Endodermal cell (in vitro differentiated cells): ENCODE measurements at places on chromosomes 12 and 14. TPM values are rescaled to one million over a fixed set of nuclear protein-coding genes. Genes with fewer than 3 reads are reported as not detected.

Gene CMA1
- not detected in 2 replicates for total RNA-seq

Gene CDK4
- total RNA-seq: 144 and 146 TPM in 2 replicates

Gene CACNA2D4
- total RNA-seq: 4.4 and 5.7 TPM in 2 replicates

Gene GALNT16
- 2.1 and 2.2 TPM in 2 replicates for total RNA-seq

Gene TSPAN31
- 21.7 to 32.3 TPM (median 23.6 TPM) in 3 replicates for total RNA-seq

Gene CHD8
- total RNA-seq: 72.0 to 130 TPM (median 124 TPM) in 3 replicates

Gene TSPAN19
- not detected in 2 replicates for total RNA-seq

Gene KCNJ8
- 0.73 to 2.9 TPM (median 2.7 TPM) in 3 replicates for total RNA-seq

Gene ETFRF1
- 8.4 to 10.2 TPM (median 9.7 TPM) in 3 replicates for total RNA-seq

Gene CHPT1
- total RNA-seq: 14.6 and 17.2 TPM in 2 replicates

Gene PHETA1
- 16.0 and 19.2 TPM in 2 replicates for total RNA-seq

Gene TTLL5
- total RNA-seq: 48.4 to 51.1 TPM (median 50.5 TPM) in 3 replicates

Gene SLC2A14
- total RNA-seq: 63.0 and 70.9 TPM in 2 replicates

Gene SLIRP
- 172 to 237 TPM (median 213 TPM) in 3 replicates for total RNA-seq

- H3K4me3 ChIP-seq: no peak overlapping the region
- H3K4me1 ChIP-seq: no peaks in the 10 kb centered on the region
- no peak overlapping the region for H3K27ac ChIP-seq
- peaks cover 15% of the 10 kb centered on the region for H3K27me3 ChIP-seq
Measured at GRCh38 chr12:22116376-22116775, 70.4 kb downstream of the CMAS start.

GRCh38 chr14:74907744-74908143, 15.3 kb downstream of the RPS6KL1 start:
- H3K4me1 ChIP-seq: no peaks in the 10 kb centered on the region
- no peak for DNase-seq
- no peak overlapping the region for H3K4me3 ChIP-seq
- H3K27ac ChIP-seq: no peak overlapping the region
- H3K36me3 ChIP-seq: peaks cover 29% of the 10 kb centered on the region
- H3K27me3 ChIP-seq: no peaks in the 10 kb centered on the region

GRCh38 chr14:69994002-69994401, 114.8 kb downstream of the SMOC1 start:
- peaks cover 74% of the 10 kb centered on the region for H3K27me3 ChIP-seq
- no peak overlapping the region for H3K27ac ChIP-seq
- H3K36me3 ChIP-seq: no peaks in the 10 kb centered on the region
- DNase-seq: no peak
- no peak overlapping the region for H3K4me3 ChIP-seq

DNA sequence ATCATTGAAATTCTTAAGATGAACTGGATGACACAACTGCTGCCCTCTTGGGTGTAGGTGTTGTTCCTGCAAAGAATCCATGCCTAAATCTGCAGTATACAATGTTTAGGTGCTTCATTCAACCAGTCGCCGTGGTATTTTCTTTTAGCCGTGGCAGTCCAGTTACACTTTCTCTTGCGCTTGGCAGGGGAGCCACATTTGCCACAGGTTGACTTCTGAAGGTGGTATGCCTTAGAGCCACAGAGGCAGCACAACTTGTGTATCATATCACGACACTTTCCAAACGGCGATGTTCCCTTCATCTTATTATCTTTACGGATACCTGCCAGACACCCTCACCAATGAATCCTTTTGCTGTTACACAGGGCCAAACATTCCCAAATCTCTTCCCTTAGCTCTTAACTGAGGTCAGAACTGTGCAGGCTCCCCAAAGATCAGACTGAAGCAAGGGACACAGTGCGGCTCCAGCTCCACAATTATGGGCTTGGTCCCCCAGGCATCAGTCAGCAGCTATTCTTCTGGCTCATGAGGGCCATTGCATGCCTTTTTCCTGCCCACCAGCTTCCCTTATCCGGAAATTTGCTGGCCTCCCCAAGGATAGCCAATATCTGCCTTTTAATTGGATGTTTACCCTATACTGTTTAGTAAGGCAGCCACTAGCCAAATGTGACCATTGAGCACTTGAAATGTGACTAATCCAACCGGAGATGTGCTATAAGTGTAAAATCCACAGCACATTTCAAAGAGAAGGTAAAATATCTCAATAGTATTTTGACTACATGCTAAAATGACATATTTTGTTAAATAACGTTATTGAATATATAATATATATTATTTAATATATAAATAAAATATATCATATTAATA, 50.7 kb downstream of the SENP1 start:
- no peak overlapping the region for H3K4me3 ChIP-seq
- H3K4me1 ChIP-seq: no peaks in the 10 kb centered on the region
- H3K36me3 ChIP-seq: peaks cover 23% of the 10 kb centered on the region
- no peak for DNase-seq

DNA sequence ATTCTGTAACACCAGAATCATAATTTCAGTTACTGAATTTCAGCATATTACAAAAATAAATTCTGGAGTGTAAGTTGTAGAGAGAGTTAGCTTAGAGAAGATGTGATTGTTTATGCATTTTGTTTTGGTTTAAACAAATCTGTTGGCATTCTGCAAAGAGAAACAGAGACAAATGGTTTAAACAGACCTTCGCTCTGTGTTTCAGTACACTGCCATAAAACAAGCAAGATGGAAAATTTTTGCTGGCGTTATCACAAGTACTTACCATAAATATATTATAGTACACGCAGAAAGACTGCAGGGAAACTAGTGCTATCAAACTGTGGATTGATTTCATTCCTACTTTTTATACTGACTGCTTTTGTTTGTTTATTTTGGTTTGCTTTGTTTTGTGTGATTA, 850.3 kb upstream of the FOXG1 start:
- H3K27me3 ChIP-seq: no peaks in the 10 kb centered on the region
- no peak overlapping the region for H3K4me3 ChIP-seq
- H3K36me3 ChIP-seq: no peaks in the 10 kb centered on the region

DNA sequence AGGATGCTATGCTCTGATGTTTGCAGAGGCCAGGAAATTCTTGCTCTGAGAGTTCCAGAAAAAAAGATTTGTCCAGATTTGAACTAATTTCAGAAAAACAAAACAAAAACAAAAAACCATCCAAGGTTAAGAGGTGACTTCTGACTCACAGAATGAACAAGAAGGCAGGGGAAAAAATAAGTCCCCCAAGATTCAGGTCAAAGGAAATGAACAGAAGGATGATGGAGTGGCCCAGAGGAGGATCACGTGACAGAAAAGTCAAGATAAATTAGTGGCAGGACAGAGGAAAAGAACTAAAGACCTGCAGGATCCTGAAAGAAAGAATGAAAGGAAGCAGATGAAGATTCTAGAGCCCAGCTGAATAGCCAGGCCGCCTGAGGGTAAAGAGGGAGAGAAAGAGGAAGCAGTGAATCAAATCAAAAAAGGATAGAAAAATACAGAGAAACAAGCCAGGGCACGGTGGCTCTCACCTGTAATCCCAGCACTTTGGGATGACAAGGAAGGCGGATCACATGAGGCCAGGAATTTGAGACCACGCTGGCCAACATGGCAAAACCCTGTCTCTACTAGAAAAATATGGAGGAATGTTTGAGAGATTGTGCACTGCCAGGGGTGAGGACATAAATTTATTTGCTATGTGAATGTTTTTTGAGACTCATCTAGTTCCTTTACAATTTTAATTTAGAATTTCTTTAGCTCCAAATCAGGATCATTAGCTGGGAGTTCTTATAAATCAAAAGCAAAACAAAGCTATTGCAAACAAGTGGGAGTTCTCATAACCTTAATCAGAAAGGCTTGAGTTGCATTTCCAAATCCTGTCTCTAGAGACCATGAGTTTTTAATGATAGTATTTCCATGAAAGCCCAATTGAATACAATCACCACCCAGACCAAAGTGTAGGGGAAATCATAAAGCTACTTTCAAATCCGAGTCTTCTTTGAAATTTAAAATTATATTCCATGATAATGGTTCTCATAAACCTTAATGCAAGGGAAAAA, 217.1 kb upstream of the PLEKHG7 start:
- no peaks in the 10 kb centered on the region for H3K27me3 ChIP-seq
- H3K4me3 ChIP-seq: no peak overlapping the region
- no peaks in the 10 kb centered on the region for H3K36me3 ChIP-seq
- no peaks in the 10 kb centered on the region for H3K4me1 ChIP-seq
- no peak overlapping the region for H3K27ac ChIP-seq

DNA sequence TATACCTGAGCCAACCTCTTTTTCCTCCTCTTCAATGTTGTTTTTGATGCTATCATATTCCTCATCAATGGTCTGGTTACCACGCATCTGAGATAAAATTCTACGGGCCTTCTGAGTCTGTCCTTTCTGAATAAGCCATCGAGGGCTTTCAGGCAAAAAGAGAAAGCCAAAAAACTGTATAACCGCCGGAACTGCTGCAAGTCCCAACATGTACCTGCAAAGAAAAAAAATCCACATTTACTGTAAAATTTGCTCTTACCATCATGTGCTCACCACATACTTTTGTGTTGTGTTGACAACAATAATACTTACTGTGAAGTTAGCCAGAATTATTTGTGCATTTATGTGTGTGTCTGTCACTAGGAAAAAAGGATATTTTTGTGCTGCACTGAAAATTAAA, 77.6 kb downstream of the SLC2A13 start:
- H3K4me3 ChIP-seq: no peak overlapping the region
- DNase-seq: no peak
- peaks cover 13% of the 10 kb centered on the region for H3K4me1 ChIP-seq
- H3K27me3 ChIP-seq: no peaks in the 10 kb centered on the region
- no peaks in the 10 kb centered on the region for H3K36me3 ChIP-seq

DNA sequence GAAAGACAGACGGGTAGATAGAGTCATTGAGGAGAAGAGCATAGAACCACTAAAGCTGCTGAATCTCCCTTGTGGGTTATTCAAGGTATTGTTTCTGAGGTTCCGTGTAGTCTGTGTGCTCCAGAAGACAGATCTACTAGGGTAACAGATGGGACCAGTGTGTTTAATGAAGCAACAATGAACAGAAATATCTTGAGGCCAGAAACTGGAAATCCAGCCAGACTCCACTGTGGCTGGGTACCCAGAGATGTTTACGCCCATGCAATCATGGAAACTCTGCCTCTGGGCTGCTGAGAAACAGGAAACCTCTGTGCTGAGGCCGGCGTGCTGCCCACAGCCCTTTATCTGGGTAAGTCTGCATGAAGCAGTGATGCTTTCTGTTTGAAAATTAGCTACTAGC, 8.3 kb downstream of the PROX2 start:
- H3K4me3 ChIP-seq: no peak overlapping the region
- H3K27ac ChIP-seq: no peak overlapping the region
- peaks cover 29% of the 10 kb centered on the region for H3K27me3 ChIP-seq
- no peaks in the 10 kb centered on the region for H3K36me3 ChIP-seq
- H3K4me1 ChIP-seq: no peaks in the 10 kb centered on the region

GRCh38 chr14:75048101-75048500, 3.2 kb downstream of the MLH3 start:
- H3K27me3 ChIP-seq: no peaks in the 10 kb centered on the region
- no peaks in the 10 kb centered on the region for H3K36me3 ChIP-seq
- no peak overlapping the region for H3K27ac ChIP-seq

- no peak for DNase-seq
- H3K4me3 ChIP-seq: no peak overlapping the region
- no peaks in the 10 kb centered on the region for H3K36me3 ChIP-seq
- H3K27ac ChIP-seq: no peak overlapping the region
Measured at GRCh38 chr14:20501346-20501745, 4.0 kb upstream of the RNASE10 start.

- H3K36me3 ChIP-seq: peaks cover 7% of the 10 kb centered on the region
- DNase-seq: no peak
- peaks cover 23% of the 10 kb centered on the region for H3K4me1 ChIP-seq
- H3K27ac ChIP-seq: no peak overlapping the region
- peak overlapping the region; percentile 85 for H3K4me3 ChIP-seq
Measured at GRCh38 chr14:103527408-103528145, 1.4 kb upstream of the TRMT61A start.

DNA sequence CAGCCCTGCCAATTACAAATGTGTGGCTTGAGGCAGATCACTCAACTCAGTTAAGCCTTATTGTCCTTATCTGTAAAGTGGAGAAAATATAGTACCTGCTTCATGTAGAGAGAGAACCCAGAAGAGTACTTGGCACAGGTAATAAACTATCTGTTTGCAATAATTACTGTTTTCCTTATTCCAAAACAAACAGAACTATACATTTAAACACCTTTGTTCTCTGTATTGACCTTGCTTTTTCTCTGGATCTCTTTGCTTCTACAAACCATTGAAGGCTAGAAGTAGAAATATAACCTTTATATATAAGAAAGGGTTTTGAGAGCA, 70.8 kb upstream of the SRSF5 start:
- H3K4me1 ChIP-seq: peaks cover 18% of the 10 kb centered on the region
- no peak for DNase-seq
- H3K36me3 ChIP-seq: no peaks in the 10 kb centered on the region
- H3K27me3 ChIP-seq: no peaks in the 10 kb centered on the region
- H3K27ac ChIP-seq: no peak overlapping the region
- no peak overlapping the region for H3K4me3 ChIP-seq

GRCh38 chr14:98503086-98503815, 768.7 kb downstream of the BCL11B start:
- H3K27ac ChIP-seq: no peak overlapping the region
- H3K36me3 ChIP-seq: no peaks in the 10 kb centered on the region
- no peak overlapping the region for H3K4me3 ChIP-seq
- H3K4me1 ChIP-seq: no peaks in the 10 kb centered on the region

DNA sequence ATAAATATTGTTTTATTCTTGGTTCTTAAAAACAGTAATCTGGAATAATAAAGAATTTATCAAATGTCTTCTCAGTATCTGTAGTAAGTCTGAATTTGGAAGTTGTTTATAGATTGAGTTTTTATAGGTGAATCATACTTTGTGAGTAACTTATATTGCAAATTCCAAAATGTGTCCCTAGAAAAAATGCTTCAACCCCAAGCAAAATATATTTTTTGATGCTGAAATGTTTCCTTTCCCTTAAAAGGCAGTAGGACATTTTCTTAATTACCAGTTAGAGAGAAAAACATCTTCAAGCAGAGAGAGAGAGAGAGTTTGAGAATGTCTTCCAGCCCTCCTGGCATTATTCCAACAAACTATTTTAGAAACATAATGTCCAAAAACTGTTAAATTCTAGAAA, 37.9 kb downstream of the PELI2 start:
- no peak overlapping the region for H3K27ac ChIP-seq
- H3K27me3 ChIP-seq: no peaks in the 10 kb centered on the region
- no peaks in the 10 kb centered on the region for H3K4me1 ChIP-seq

- peak; percentile 41 for DNase-seq
- no peak overlapping the region for H3K27ac ChIP-seq
- H3K27me3 ChIP-seq: no peaks in the 10 kb centered on the region
- no peak overlapping the region for H3K4me3 ChIP-seq
Measured at GRCh38 chr14:83006121-83006670, 1472.5 kb upstream of the SEL1L start.
